ENCODE measurements at places on chromosomes 6 and 20.

- no peaks in the 10 kb centered on the region for H3K27me3 ChIP-seq
- peaks cover 32% of the 10 kb centered on the region for H3K4me1 ChIP-seq
- H3K4me3 ChIP-seq, result no peak overlapping the region
- no peak overlapping the region for H3K27ac ChIP-seq
Measured at GRCh38 chr20:62808211-62808865, 3.7 kb downstream of the OGFR start.

DNA sequence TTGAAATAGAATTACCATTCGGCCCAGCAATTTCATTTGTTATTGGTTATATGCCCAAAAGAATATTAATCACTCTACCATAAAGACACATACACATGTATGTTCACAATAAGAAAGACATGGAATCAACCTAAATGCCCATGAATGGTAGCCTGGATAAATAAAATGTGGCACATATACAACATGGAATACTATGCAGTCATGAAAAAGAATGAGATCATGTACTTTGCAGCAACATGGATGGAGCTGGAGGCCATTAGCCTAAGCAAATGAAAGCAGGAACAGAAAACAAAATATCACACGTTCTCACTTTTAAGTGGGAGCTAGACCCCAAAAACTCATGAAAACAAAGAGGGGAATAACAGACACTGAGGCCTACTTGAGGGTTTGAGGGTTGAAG, 52.6 kb upstream of the RNGTT start:
- no peak overlapping the region for H3K27ac ChIP-seq
- H3K27me3 ChIP-seq, result no peaks in the 10 kb centered on the region
- H3K4me1 ChIP-seq, result no peaks in the 10 kb centered on the region
- no peak for DNase-seq
- no peaks in the 10 kb centered on the region for H3K36me3 ChIP-seq
- no peak overlapping the region for H3K4me3 ChIP-seq

DNA sequence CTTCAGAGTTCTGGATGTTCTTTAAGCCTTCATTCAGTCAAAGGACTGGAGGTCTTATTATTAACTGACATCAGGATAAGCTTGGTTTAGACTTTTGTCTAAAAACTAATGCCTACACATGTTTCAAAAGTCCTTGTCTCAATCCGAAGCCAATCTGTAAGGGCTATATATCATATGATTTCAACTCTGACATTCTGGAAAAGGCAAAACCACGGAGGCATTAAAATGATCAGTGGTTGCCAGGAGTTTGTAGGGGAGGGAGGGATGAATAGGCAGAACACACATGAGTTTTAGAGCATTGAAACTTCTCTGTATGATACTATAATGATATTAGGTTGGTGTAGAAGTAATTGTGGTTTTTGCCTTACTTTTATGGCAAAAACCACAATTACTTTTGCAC, 1285.8 kb upstream of the CITED2 start:
- H3K27ac ChIP-seq, result no peak overlapping the region
- H3K27me3 ChIP-seq, result no peaks in the 10 kb centered on the region
- H3K36me3 ChIP-seq, result no peaks in the 10 kb centered on the region
- H3K4me3 ChIP-seq, result no peak overlapping the region

- no peaks in the 10 kb centered on the region for H3K27me3 ChIP-seq
- no peaks in the 10 kb centered on the region for H3K4me1 ChIP-seq
- no peaks in the 10 kb centered on the region for H3K36me3 ChIP-seq
- H3K27ac ChIP-seq, result no peak overlapping the region
Measured at GRCh38 chr6:49666930-49667757, 30.5 kb upstream of the RHAG start.

DNA sequence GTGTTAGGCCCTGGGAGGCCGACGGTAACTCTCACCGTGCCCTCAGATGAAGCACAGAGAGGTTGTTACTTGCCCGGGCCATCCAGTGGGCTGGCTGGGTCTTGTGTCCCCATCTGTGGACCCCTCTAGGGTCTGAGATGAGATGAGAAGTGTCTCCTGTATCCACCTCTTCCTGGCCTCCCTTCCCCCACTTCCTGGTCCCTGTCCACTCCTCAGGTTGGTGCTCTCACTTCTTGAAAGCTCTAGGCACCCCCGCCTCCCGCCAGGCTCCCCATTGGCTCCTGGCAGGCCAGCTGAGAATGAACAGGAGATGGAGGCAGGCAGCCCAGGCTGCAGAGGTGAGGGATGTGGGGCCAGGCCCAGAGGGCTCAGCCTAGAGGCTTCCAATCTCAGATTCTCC, 1.5 kb downstream of the MMP24OS start:
- no peaks in the 10 kb centered on the region for H3K27me3 ChIP-seq
- H3K4me1 ChIP-seq, result peaks cover 13% of the 10 kb centered on the region
- DNase-seq, result no peak
- H3K36me3 ChIP-seq, result peaks cover 11% of the 10 kb centered on the region
- H3K27ac ChIP-seq, result peak overlapping the region; percentile 88
- peak overlapping the region; percentile 87 for H3K4me3 ChIP-seq

DNA sequence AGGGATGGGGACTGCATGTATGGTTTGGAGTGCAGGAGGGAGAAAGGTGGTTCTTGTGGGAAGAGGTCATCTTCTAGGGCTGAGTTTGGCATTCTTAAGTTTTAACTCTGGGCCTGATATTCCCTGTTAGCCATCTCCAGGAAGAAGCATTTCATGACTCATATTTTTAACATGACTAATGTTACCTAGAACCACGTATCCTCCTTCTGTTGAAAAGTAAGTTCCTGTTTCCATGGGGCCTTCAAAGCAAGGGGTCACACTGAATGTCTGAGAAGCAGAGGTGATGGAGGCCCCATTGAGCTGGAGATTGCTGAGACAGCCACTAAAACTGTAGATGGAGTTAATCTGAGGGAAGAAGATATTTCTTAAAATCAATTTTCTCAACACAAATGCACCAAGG, 30.2 kb downstream of the FAM229B start:
- peaks cover 20% of the 10 kb centered on the region for H3K36me3 ChIP-seq
- H3K4me3 ChIP-seq, result no peak overlapping the region
- H3K4me1 ChIP-seq, result no peaks in the 10 kb centered on the region

DNA sequence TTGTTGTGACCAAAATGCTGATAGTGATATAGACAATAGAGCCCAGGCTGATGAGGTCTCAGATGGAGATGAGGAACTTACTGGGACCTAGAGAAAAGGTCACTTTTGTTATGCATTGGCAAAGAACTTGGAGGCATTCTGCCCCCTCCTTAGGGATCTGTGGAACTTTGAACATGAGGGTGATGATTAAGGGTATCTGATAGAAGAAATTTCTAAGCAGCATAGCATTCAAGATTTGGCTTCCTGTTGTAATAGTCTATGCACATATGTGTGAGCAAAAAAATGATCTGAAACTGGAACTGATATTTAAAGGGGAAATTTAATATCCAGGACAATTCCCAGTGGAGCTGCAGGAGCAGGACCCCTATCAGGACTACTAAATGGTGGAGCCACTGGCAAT, 17.1 kb downstream of the HLA-A start:
- H3K27ac ChIP-seq, result no peak overlapping the region
- peaks cover 2% of the 10 kb centered on the region for H3K4me1 ChIP-seq
- no peak for DNase-seq
- no peak overlapping the region for H3K4me3 ChIP-seq
- H3K36me3 ChIP-seq, result no peaks in the 10 kb centered on the region
- H3K27me3 ChIP-seq, result no peaks in the 10 kb centered on the region

GRCh38 chr6:43916924-43917877, 147.2 kb downstream of the VEGFA start:
- H3K27ac ChIP-seq, result no peak overlapping the region
- H3K36me3 ChIP-seq, result no peaks in the 10 kb centered on the region
- H3K4me3 ChIP-seq, result no peak overlapping the region
- no peaks in the 10 kb centered on the region for H3K4me1 ChIP-seq
- DNase-seq, result no peak
- H3K27me3 ChIP-seq, result no peaks in the 10 kb centered on the region

DNA sequence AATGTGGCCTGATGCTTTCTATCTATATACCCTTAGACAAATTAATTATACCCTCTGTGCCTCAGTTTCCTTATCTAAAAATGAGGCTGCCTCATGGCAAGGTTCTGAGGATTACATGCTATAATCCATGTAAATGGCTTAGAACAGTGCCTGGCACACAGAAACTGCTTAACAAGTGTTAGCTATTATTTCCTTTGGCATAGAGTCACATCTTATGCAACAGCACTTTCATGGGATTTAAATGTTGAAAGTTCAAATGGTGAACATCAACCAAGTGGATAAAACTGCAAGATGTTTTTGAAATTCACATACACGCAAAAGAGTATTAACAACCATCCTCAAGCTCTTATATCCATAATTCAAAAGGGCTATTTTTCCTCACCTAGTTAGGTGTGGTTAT, 202.8 kb upstream of the JAG1 start:
- no peak overlapping the region for H3K27ac ChIP-seq
- peaks cover 3% of the 10 kb centered on the region for H3K4me1 ChIP-seq
- H3K4me3 ChIP-seq, result no peak overlapping the region

GRCh38 chr6:137699031-137699683, 167.9 kb upstream of the TNFAIP3 start:
- no peaks in the 10 kb centered on the region for H3K36me3 ChIP-seq
- no peak overlapping the region for H3K27ac ChIP-seq
- no peak for DNase-seq
- no peak overlapping the region for H3K4me3 ChIP-seq
- H3K27me3 ChIP-seq, result no peaks in the 10 kb centered on the region

DNA sequence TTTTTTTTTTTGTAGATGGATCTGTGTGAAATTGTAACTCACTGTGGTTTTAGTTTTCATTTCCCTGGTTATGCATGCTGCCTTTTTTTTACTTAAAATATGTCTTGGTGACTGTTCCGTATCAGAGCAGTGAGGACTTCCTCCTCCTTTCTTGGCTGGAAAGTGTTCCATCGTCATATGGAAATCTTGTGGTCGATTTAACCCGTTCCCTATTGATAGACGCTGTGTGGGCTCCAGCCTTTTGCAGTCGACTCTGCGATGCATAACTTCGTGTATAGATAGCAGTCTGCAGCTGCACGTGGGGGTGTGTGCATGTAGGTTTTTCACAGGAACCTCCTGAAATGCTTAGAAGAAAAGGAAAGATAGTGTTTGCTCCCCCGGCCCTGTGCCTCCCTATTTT, 28.1 kb upstream of the PNPLA1 start:
- no peak for DNase-seq
- no peaks in the 10 kb centered on the region for H3K36me3 ChIP-seq
- no peak overlapping the region for H3K4me3 ChIP-seq
- H3K4me1 ChIP-seq, result no peaks in the 10 kb centered on the region
- no peak overlapping the region for H3K27ac ChIP-seq
- no peaks in the 10 kb centered on the region for H3K27me3 ChIP-seq

DNA sequence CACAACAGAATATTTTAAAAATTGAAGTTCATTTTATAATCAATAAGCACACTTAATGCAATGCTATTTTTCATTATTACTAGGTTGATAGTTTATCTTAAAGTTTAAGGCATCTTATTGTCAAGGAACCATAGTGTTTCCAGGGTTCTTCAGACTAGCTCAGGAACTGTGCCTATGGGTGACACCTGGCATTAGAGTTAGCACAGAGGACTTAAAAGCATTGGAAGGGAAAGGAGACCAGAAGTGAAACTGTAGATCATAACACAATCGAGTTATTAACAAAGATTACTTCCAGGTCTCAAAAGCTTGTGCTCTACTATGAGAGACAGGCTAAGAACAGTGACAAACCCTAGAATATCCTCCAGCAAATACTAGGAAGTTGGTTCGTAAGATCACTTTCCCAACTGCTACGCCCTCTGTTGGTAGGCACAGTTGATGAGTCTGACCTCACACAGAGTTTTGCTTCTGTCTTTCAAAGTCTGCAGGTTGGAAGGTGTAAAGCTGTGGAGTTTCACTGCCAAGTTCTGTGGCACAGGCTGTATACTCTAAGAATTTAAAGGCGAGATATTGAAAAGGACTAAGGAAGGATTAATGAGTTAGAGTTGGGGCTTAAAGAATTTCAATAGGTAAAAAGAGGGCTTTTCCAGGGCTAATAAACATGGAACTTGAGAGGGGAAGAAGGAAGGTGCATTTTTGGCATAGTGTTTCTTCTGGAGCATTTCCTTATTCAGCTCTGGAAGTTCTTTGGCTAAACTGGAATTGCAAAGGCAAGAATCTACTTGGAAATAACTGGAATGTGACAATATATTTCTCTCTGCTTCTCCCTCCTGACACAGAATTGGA, 531.3 kb upstream of the JAG1 start:
- peak overlapping the region; percentile 55 for H3K27ac ChIP-seq
- no peak for DNase-seq
- no peaks in the 10 kb centered on the region for H3K27me3 ChIP-seq
- H3K36me3 ChIP-seq, result no peaks in the 10 kb centered on the region

GRCh38 chr6:106163446-106163965, 77.4 kb downstream of the PRDM1 start:
- no peaks in the 10 kb centered on the region for H3K27me3 ChIP-seq
- no peaks in the 10 kb centered on the region for H3K36me3 ChIP-seq
- H3K27ac ChIP-seq, result no peak overlapping the region
- peak overlapping the region; percentile 37 for H3K4me3 ChIP-seq

DNA sequence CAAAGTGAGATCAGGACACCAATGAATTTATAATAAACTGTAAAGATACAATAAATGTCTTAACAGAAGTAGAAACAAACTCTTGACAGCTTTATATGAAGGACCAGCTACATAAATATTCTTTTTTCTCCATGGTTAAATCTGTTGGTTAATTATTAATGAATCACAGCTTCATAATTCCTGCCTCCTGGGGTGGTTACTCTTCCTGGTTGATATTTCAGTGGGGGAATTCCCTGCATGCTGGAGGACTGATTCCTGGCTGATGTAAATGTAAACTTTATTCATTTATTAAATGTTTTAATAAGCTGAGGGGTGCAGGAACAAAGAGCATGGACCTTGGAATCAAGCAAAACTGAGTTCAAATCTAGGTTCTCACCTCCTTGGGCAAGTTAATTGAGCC, 16.2 kb upstream of the RCAN2 start:
- no peaks in the 10 kb centered on the region for H3K36me3 ChIP-seq
- H3K27ac ChIP-seq, result peak overlapping the region; percentile 81
- H3K4me3 ChIP-seq, result no peak overlapping the region
- DNase-seq, result no peak
- no peaks in the 10 kb centered on the region for H3K27me3 ChIP-seq
- H3K4me1 ChIP-seq, result peaks cover 95% of the 10 kb centered on the region

DNA sequence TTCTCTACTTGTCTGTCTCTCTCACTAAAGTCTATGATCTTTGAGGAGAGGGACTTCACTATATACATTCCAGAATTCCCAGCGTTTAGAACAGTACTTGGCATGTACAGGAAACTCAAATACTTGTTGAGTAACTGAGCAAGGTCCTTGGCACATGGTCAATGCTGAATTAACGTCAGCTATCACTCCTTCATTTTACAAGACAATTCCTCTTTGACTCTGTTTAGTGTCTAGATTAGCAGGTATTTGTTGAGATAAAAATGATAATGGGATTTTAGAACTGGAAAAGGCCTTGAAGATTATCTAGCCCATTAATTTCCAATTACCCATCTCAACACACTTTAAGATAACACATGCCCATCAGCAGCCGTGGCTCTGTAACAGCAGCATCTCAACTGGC, 6.6 kb upstream of the GUCA1B start:
- H3K27me3 ChIP-seq, result no peaks in the 10 kb centered on the region
- H3K27ac ChIP-seq, result no peak overlapping the region
- H3K4me3 ChIP-seq, result no peak overlapping the region

GRCh38 chr20:49230561-49231133, 11.4 kb downstream of the DDX27 start:
- peaks cover 70% of the 10 kb centered on the region for H3K36me3 ChIP-seq
- no peaks in the 10 kb centered on the region for H3K4me1 ChIP-seq
- no peaks in the 10 kb centered on the region for H3K27me3 ChIP-seq
- no peak overlapping the region for H3K4me3 ChIP-seq
- no peak for DNase-seq
- no peak overlapping the region for H3K27ac ChIP-seq

Data from thoracic aorta (tissue), 2 donors.